ENCODE measurements at places on chromosomes 3 and 15.

- peak; percentile 58 for DNase-seq
Observed at GRCh38 chr3:112333002-112333380, at the start of gene CD200. TSS of gene CD200 (plus strand) at chr3:112333156. CDS start at chr3:112333213, 57 bp downstream.

GRCh38 chr15:63052077-63052841, 9.7 kb downstream of the TPM1 start:
- no peak for DNase-seq

DNA sequence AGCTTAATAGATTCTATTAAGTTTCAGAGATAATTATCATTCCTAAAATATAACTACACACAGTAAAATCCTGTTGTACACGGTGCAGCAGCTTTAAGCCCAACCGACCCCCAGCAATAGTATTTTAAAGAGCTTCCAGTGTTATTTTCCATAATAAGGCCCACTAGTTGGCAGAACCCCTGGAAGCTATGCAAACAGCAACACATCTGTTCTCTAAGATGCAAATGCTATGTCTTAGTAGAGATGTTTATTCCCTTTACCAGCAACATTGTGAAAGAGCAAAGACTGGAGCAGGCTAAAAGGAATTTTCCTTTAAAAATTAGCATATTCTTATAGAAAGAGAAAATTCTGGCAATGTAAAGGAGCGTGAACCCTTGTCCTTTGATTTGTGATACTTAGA, 819.7 kb upstream of the ALCAM start:
- DNase-seq: no peak

- DNase-seq: no peak
Observed at GRCh38 chr3:71168121-71168721, 415.3 kb downstream of the FOXP1 start.

GRCh38 chr3:124731760-124732159, 1.5 kb downstream of the UMPS start:
- no peak for DNase-seq

DNA sequence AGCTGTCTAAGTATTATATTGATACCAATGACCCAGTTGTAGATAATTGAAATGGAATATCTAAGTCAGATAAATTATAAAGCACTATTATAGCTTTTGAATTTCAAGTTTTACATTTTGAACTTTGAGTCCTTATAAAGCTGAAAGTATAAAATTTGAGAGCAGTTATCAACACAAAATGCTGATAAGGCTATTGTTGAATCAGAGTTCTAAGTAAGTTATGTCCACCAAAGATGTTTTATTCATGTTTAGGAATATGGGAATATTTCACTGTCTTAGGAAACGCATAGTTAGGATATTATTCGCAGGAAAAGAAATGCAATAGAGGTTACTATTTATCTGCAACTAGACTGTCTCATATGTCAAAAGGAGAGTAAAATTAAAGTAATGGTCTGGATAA, 29.4 kb downstream of the ZPLD1 start:
- DNase-seq: no peak

DNA sequence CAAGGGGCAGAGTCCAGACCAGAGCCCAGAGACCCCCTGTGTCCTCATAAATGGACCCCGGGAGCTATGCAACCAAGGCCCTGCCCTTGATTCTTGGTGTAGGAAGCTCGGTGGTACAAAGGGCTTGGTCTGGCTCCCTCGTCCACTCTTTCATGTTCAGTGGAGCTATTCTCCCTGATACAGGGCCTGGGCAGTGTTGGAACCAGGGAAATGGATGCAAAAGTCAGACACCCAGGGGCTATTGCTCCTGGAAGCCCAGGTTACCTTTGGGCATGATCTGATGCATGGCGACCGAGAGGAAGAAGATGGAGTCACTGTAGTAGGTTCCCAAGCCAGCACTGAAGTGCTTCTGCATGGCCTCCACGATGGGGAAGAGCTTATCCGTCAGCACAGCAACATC, 44.5 kb downstream of the XXYLT1 start:
- DNase-seq: no peak

- DNase-seq: no peak
Observed at GRCh38 chr3:187006864-187007630, 76.7 kb downstream of the ST6GAL1 start.

DNA sequence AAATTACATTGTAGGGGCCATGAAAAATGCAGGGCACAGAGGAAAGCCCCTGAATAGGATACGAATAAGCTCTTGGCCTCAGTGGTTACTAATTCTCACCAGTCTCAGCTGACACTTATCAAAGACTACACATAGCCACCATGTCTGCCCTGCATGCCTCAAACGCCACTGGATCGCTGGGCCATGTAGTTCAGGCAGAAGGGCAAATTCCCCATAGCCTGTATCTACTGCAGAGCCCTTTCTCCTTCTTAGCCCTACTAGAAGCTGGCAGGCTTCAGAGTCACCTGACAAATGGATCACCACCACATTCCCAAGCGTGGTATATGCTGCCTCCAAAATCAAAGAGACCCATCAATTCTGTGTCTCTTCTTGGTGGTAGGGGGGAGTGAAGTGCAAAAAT, 177.4 kb downstream of the MINAR1 start:
- no peak for DNase-seq

DNA sequence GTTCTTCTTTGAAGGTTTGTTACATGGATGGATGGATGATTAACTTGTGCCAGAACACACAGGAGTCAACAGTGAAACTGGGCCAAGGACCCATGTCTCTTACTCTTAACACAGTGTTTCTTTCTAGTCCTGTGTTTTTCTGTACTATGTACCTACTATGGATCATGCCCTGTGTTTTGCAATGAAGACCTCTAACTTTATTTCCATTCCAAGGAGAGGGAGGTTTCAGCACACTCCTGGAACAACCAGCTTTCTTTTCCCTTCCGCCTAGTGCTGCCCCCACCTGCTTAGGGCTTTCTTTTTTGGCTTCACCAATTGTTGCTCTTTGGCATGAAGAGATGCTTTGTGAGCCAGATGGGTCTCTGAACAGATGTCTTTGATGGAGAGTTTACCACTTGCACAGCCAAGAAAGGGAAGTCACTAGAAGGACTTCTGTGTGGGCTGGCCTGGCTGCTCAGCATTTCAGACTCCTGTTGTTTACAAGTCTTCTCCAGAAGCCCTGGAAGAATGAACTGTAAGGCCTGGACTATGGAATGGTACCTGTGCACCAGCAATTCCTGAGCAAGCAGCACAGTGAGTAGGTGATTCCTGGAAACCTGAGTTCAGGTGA, 44.5 kb downstream of the SNAPC5 start:
- DNase-seq: no peak

- no peak for DNase-seq
Observed at GRCh38 chr15:31357148-31357547, 30.5 kb downstream of the KLF13 start.

DNA sequence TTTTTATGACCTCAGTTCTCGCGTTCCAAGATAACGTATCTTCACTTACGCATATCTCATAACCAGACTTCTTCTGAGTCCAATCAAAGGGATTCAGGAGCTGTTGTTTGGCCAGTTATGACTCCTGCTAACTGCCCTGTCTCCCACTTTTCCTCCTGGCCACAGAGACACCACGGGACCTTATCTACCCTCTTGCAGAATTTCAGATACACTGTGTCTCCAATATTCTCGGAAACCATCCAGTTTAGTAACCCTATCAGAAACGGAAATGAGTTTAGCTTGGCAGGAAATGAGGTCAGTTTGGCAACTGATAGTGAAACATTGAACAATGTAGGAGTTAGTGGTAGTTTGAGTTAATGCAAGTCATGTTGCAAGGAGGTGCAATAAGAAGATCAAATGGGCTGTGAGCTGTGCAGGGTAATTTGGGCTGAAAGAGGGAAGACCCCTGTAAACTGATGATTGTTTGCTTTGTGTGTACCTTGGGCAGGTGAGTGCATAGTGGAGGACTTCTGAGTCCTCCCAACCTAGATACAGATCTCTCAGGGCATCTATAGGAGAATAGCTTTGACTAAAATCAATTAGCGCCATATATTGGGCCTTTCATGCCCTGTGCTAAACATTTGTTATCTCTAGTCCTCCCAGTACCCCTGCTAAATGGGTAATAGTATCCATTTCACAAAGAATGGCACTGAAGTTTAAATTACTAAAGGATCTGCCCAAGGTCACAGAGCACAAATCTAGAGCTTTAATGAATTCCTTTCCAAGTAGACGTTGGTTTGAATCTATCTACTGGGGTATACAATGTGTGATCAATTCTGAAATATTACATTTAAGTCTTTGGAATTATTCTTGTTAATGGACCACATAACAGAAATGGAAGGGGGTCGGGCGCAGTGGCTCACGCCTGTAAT, 41.3 kb upstream of the PIK3CB start:
- no peak for DNase-seq

DNA sequence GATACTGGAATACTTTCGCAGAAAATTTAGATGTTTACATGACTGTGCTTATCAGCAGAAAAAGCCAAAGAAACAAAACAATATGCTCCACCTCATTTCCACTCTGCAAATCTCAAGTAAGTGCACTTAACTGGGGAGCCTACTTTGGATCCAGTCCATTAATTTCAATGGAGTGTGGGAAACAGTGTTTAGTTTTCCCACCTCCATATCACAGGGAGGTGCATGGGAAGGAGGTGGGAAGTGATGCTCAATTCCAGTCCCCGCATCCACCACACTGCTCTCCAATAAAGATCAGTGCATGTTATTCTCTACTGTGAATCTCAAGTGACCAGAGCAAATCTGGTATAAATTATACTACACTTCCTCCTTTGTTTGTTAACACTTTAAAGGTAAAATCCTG, 2.9 kb downstream of the NEDD4 start:
- DNase-seq: no peak

GRCh38 chr15:64891561-64891960, 20.1 kb upstream of the ANKDD1A start:
- no peak for DNase-seq

GRCh38 chr15:43845421-43845820, 18.6 kb downstream of the WDR76 start:
- DNase-seq: no peak

GRCh38 chr3:109702976-109703375, 365.6 kb upstream of the DPPA4 start:
- DNase-seq: no peak

DNA sequence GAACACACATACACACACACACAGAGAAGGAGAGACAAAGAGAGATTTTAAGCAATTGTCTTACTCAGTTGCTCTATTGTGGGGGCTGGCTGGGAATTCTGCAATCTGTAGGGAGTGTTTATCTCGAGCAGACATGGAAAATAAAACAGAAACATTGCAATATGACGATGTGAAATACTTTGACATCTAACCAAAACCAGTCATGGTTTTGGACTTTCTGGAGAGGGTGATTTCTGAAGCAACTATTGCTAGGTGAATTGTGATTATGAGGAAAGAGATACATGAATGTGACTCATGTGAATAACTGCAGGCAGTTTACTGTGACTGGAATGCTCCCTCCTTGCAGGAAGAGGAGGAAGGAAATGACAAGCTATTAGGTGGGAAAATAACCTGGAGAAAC, 12.3 kb upstream of the PHLDB2 start:
- DNase-seq: no peak

- DNase-seq: no peak
Observed at GRCh38 chr15:48367483-48367882, 36.3 kb downstream of the DUT start.

DNA sequence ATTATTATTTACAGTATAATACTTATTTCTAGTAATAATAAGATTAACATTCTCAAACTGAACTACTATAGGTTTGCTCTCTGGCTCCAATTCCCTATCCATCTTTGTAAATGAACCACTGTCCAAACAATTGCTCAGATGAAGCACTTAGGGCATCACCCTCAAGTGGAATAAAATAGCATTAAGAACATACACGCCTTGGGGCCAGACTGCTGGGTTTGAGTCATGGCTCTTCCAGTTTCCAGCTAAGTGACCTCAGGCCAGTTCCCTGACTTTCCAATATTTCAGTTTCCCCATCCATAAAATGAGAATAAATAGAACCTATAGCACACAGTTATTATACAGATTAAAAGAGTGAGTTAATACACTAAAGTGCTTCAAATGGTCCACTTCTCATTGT, 507.2 kb downstream of the MAGI1 start:
- DNase-seq: no peak

DNA sequence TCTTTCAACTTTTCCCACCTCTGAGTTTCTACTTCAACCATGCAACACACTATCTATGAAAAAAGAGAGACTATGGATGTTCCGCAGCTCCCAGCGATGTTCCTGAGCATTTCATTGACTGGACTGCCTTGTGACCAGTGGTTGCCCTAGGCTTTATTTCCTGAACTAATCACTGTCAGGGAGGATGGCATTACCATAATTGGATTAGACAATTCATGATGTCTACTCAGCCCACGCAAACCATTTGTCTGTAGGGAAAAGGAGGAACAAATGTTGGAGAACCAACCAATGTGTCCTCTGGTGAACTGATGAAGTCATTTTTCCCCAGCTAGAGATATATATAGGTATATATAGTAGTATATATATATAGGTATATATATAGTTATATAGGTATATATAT, 229.3 kb upstream of the MCTP2 start:
- DNase-seq: no peak

DNA sequence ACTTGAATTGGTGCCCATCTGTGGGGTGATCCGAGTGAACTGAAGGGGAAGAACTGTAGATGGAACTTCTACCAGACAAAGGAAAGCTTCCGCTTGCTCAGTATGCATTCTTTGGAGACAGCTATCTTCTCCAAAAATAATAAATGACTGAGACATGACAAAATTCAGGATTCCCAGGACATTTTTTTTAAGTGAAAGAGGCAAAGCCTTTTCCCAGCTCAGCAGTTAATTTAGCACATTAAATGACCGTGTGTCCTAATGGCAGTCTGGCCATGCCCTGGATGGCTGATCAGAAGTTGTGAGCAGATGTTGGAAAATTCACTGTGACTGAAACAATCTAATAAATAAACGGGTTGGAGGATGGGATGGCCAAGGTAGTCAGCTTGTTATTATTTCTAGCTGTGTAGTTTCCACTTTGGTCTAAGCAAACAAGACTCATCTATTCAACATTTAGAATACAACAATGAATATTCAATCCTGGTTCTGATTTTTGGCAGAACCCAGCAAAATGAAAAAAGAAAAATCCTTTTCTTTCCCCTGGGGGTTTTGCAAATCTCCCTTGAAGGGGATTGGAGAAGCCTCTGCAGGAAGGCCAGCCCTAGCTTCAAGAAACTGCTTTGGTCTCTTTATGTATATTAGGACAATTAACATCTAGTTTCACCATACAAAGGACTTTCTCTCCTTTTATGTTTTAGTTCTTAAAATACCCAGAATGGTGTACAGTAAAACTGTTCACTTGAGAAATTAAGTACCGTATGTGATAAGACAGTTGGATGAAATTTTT, 540.9 kb upstream of the MDFIC2 start:
- DNase-seq: no peak

GRCh38 chr15:82986442-82986780, 401 bp downstream of the RAMAC start:
- DNase-seq: no peak

DNA sequence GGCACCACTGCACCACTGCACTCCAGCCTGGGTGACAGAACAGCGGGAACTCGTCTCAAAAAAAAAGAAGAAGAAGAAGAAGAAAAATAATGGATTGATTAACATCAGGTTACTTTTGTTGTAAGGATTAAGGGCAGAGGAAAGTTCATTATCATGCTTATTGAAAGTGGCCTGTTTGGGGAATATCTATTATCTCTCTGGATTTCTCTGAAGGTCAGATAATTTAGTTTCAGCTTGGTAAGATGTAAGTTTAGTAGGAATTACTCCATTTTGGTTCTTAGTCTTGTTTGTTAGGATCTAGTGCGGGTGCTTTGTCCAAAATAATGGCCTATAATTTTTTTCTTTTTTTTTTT, 2.5 kb upstream of the MTMR14 start:
- DNase-seq: no peak

- no peak for DNase-seq
Observed at GRCh38 chr3:172355836-172356235, 92.4 kb downstream of the GHSR start.

Data from left ventricle myocardium superior (tissue), 1 donor.